Tibial nerve (tissue), 4 donors: ENCODE measurements at places on chromosomes 6 and 20. TPM values are rescaled to one million over a fixed set of nuclear protein-coding genes. Genes with fewer than 3 reads are reported as not detected.

DNA sequence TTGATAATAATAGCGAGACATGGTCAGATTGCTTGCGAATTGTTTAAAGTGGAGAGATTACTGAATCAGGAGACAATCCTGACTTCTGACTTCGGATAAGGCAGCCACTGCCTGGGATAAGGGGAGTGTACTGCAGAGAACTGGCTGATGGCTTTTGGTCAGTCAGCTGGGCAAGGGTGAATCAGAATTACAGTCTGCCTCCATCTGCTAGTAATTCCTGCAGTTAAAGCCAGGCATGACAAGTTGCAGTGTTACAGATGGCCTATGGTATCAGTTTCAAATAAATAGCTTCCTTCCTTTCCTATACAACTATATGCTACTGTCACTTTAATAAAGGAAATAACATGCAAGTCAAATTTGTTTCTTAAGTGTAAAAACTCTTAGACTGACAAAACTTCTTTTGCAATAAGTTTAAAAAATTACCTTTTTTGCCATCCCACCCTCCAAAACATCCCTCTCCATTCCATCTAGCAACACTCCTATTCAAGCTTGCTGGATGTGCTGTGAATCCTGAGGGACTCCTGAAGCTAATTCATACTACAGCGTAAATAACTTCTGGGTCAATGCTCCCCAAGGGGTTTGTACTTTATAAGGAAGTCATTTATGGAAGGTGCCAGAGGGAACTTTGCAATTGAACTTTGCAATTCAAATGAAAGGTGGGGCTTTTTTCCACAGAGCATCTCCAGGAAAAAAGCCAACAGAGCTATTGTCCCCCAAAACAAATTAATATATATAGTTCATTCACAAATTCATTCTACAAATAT lies 245.2 kb downstream of the ADGRB3 start:
- no peak overlapping the region for H3K27ac ChIP-seq
- no peak for DNase-seq
- H3K4me1 ChIP-seq = no peaks in the 10 kb centered on the region
- H3K36me3 ChIP-seq = no peaks in the 10 kb centered on the region

GRCh38 chr20:42341654-42342053 lies 723.5 kb upstream of the CHD6 start:
- no peak overlapping the region for H3K4me3 ChIP-seq
- no peaks in the 10 kb centered on the region for H3K4me1 ChIP-seq
- no peaks in the 10 kb centered on the region for H3K36me3 ChIP-seq
- H3K27me3 ChIP-seq = no peaks in the 10 kb centered on the region

DNA sequence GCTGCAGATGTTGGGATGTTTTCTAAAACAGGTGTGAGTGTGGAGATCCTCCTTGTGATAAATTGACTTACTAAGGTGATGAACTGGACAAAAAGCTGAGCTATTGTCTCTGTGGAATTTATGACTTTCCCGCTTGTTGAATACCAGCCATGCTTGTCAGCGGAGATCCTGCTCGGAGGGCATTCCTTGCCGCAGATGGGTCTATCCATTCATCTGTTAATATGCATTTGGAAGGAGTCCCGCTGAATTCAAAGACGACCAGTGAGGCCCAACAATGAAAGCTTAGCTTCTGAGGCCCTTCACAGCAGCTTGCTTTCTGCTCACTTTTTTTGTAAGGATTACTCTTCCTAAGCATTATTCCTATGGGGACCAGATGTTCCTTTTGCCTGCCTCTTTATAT lies 124.9 kb downstream of the TIAM2 start:
- H3K27ac ChIP-seq = no peak overlapping the region
- no peaks in the 10 kb centered on the region for H3K27me3 ChIP-seq
- no peaks in the 10 kb centered on the region for H3K4me1 ChIP-seq
- no peaks in the 10 kb centered on the region for H3K36me3 ChIP-seq
- no peak overlapping the region for H3K4me3 ChIP-seq
- no peak for DNase-seq

- H3K27me3 ChIP-seq = no peaks in the 10 kb centered on the region
- H3K27ac ChIP-seq = no peak overlapping the region
- no peak overlapping the region for H3K4me3 ChIP-seq
These were observed 302.3 kb upstream of the JAG1 start for GRCh38 chr20:10976051-10976450.

ATG5 gene
- total RNA-seq = 39.1 TPM

GPR6 gene
- not detected for total RNA-seq
